ENCODE measurements at places on chromosomes 2 and 18.

DNA sequence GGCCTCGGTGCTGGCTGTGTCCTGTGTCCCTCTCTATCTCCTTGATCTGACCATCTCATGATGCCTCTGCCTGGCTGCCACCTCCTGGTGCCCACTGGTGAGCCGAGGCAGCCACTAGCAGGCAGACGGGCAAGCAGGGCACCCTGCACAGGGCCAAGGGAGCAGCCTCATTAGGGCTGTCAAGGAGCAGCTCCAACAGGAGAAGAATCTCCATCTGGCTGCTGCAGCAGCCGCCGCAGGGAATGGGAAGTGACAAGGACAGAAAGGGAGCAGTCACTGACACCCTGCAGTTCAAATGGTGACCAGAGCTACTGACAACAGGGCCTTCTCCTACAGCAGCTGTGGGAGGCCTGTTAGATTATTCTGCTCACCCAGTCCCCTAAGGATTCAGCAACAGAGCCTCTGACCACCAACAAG is 32.6 kb downstream of the ALPK2 start:
- no peak for DNase-seq

- no peak for DNase-seq
These were observed 226.8 kb downstream of the TNS1 start for GRCh38 chr2:217775920-217776503.

GRCh38 chr2:137892739-137893138 is 71.5 kb upstream of the HNMT start:
- no peak for DNase-seq

- no peak for DNase-seq
These were observed 22.8 kb downstream of the GULP1 start for GRCh38 chr2:188314314-188315054.

DNA sequence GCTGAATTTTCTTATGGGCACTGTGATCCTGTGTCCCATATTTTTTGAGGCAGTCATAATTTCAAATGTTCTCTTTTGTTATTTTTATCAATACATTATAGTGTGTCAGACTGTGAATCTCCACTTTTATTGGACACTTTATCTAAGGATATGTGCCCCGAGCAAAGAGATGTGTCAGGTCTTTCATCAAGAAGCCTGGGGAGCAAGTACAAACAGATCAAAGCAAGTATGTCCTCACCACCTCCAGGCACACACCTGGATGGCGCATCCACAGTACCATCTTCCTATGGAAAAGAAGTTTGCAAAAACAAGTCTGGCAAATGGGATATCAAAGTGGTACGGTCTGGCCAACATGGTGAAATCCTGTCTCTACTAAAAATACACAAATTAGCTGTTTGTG is 81.0 kb upstream of the ZNF236 start:
- DNase-seq: no peak
